ENCODE measurements at places on chromosomes 2 and 18.

GRCh38 chr2:238974081-238974480 lies 126.2 kb downstream of the TWIST2 start:
- ATAC-seq = no peak

DNA sequence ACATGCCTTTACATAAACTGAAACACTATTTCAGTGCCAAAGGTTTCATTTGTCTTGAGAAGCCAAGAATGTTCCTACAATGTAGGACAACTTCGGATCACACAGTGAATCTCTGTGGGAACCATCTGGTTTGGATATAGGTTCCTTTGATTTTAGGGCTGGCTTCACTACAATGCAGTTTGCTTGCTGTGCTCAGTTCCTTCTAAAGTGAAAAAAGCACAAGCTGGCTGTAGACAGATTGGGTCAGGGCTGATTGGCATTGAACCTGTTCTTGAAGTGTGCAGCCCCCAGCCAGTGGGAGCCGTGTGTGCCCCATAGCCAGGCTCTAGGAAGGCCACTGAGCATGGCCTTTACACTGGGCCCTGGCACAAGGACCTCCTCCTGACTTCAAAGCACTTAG lies 167.9 kb upstream of the HNRNPA3 start:
- peak; percentile 36 for ATAC-seq

GRCh38 chr2:209094221-209094620 lies 329.6 kb upstream of the MAP2 start:
- ATAC-seq = peak; percentile 45

DNA sequence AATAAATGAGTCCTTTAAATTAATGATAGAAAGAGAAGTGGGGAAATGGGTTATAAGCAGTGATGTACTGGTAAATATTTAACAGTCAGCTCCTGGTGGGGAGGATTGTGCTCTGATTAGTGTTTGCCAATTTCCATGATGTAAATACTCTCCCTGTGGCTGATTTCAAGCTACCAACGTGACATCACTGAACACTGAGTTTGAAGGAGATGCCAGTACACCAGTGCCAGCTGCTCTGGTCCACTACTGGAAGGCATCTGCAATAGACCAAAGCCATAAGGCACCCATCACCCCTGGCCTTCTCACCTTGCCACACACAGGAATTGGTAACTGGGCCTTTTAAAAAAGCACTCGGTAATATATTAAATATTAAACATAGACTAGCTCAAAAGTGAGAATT lies 77.7 kb downstream of the TGOLN2 start:
- no peak for ATAC-seq

- no peak for ATAC-seq
These were observed 55.9 kb downstream of the HS1BP3 start for GRCh38 chr2:20594957-20595356.

DNA sequence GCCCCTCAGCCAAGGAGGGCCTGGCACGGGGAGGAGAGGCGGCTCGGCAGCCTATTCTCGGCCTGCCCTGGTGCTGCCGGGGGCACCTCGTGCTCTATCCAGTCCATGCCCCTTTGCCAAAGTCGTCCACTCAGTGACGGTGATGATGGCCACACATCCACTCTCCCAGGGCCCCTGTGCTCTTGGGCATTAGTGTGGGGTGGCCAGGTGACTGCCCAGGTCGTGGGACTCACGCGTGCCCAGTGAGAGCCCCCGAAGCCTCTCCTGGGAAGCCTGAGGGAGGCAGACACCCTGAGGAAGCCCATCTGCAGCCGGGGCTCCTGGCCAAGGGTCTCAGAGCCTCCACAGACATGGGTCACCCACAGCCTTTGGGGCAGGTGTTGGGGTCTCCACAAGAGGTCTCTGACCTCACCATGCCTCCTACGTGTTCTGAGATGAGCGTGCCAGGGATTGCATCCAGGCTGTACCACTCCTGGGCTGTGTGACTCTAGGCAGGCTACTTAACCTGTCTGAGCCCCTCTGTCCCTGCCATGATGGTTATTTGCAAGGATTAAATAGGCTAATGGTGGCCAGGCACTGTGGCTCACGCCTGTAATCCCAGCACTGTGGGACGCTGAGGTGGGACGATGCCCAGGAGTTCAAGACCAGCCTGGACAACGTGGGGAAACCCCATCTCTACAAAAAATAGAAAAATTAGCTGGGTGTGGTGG lies 12.9 kb downstream of the RAMP1 start:
- ATAC-seq = no peak

DNA sequence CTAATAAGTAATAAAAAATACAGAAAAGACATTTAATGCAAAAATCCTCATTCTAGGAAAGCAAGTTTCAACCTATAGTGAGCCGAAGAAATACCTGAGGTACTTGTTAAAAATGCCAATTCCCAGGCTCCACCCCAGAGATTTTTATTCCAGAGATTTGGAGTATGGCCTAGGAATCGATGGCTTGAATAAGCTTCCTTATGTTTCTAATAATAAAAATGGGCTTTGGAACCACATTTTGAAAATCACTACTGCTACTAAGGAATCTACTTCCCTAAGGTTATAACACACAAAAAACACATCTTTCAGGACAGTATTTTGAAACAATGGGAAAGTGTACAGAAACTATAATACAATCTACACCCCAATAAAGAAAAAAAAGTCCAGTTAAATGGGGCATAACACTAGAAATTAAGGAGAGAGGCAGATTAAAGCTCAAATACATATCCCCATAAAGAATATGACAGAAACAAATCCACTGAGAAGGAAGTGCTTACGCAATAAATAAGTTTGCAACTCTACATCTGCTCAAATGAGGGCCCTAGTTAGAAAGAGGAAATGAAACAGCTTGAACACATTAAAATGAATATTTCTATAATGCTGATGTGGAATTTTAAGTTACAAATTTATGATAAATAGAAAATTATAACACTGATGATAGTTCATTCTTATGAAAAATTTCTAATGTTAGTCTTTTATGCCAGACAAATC lies 103.7 kb downstream of the EPB41L3 start:
- peak; percentile 58 for ATAC-seq

- ATAC-seq = no peak
These were observed 575.5 kb downstream of the LRRTM4 start for GRCh38 chr2:76946631-76947145.

- ATAC-seq = no peak
These were observed 62.7 kb upstream of the EML6 start for GRCh38 chr2:54660752-54661151.

GRCh38 chr2:110805894-110806452 lies 73.6 kb downstream of the ACOXL start:
- peak; percentile 80 for ATAC-seq

- no peak for ATAC-seq
These were observed 17.6 kb downstream of the LCLAT1 start for GRCh38 chr2:30464544-30465170.

DNA sequence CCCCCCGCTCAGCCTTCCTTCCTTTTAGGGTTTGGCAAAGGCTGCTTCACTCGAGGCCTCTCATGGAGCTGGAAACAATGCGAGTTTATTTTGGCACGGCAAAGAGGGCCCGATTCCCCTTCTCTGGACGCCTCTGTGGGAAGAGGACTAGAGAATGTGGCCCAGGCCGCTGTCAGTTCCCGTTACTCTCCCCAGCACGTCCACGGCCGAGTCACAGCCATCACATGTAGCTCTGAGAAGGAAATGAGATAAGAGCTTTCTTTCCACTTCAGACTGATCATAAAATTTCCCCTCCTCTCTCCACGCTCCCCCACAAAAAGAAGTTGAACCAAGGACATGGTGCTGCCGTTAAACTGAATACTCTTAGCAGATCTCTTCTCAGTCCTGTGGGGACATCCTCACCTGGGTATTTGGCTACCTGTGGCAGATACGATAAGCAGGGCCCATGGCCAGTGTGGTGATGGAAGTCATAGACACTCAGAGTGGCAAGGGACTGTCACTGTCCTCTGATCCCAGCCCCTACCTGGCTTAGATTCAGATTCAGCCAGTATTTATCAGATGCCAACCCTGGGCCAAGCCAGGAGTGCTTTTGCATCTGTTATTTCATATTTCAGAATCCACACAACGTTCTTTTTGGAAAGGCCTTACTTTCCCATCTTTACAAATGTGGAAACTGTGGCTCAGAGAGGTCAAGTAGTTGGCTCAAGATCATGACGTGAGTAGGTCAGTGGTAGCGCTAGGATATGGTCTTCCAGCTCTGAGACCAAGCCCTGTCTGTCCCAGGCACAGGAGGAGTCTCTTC lies 101.2 kb downstream of the MCFD2 start:
- ATAC-seq = no peak

- no peak for ATAC-seq
These were observed 209.7 kb downstream of the WDPCP start for GRCh38 chr2:63378589-63378988.

- ATAC-seq = no peak
These were observed 65.0 kb upstream of the CDKL4 start for GRCh38 chr2:39308778-39309177.

DNA sequence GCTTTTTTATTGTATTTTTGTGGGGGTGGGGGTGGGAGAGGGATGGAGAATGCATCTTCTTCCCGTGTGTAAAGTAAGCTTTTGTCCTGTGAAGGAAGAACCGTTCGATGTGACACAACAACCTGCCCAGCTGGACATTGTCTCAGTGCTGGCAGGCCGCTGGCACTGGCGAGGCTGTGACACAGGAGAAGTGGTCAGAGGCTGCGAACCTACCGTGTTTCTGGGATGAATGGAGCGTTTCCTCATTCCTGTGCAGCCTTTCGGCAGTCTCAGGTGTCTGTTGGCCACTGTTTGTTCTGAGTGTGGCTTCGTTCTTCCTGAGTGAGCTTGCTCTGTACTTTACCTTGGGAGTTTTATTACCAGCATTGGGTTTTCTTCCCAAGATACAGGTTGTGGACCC lies 8.0 kb downstream of the RAMP1 start:
- no peak for ATAC-seq

- ATAC-seq = no peak
These were observed 442 bp upstream of the OTOF start for GRCh38 chr2:26478366-26478765.

- no peak for ATAC-seq
These were observed 249.9 kb upstream of the RBBP8 start for GRCh38 chr18:22683196-22683676.

- peak; percentile 37 for ATAC-seq
These were observed 633.4 kb upstream of the TMEFF2 start for GRCh38 chr2:192828175-192828574.

GRCh38 chr2:182080493-182080892 lies 94.8 kb downstream of the PPP1R1C start:
- ATAC-seq = no peak

- ATAC-seq = no peak
These were observed 54.0 kb upstream of the RNU4ATAC start for GRCh38 chr2:121476684-121477083.

DNA sequence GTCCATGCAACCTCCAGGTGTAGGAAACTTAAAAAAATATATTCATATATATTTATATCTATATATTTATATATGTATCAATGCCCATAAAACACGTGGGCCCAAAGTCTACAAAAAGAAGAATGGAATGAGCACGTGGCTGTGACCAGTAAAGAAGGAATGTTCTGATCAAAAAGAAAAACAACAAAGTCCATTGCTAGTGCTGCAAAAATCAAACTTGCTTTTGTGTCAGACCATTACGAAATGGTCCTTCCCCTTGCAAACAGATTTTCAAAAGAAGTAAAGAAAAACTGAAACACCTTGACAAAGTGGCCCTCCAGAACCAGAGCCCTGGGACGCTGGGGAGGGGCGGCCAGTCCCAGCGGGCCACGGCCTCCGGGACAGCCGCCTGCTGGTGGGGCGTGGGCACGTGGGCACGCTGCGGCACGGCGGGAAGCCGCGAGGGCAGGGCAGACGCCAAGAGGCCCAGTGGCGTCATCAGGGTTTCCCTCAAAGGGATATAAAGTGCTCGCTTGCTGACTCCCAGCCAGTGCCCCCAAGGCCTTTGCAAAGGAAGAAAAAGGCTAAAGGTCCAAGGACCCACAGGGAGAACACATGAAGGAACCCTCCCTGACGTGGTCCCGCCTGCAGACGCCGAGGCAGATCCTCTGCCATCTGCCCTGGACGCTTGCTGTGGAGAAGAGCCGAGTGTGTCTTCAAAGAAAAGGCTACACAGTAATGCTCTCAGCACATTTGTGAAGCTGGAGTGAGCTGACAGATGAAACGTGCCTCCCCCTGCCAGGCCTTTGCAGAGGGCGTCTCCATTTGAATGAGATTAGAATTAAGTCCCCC lies 201.8 kb downstream of the TWIST2 start:
- ATAC-seq = no peak

DNA sequence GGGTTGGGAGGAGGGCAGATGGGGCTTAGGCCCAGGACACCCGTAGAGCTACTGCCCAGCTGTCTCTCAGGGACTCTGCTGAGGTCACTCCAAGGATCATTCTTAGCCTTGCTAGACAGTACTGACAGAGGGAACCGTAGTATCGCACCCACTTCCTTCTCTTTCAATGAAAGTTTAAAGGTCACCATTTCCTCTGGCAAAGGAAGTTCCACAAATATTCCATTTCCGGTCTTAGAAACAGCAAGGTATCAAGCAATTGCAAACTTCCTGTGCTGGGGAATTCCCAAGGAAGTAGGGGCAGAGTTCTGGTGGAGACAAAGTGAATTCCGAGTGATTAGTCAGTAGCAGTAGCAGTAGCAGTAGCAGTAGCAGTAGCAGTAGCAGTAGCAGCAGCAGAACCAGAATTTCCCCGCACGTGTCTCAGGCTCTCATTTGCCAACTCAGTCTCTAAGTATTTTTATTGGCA lies 24.7 kb downstream of the IL1B start:
- ATAC-seq = peak; percentile 82

DNA sequence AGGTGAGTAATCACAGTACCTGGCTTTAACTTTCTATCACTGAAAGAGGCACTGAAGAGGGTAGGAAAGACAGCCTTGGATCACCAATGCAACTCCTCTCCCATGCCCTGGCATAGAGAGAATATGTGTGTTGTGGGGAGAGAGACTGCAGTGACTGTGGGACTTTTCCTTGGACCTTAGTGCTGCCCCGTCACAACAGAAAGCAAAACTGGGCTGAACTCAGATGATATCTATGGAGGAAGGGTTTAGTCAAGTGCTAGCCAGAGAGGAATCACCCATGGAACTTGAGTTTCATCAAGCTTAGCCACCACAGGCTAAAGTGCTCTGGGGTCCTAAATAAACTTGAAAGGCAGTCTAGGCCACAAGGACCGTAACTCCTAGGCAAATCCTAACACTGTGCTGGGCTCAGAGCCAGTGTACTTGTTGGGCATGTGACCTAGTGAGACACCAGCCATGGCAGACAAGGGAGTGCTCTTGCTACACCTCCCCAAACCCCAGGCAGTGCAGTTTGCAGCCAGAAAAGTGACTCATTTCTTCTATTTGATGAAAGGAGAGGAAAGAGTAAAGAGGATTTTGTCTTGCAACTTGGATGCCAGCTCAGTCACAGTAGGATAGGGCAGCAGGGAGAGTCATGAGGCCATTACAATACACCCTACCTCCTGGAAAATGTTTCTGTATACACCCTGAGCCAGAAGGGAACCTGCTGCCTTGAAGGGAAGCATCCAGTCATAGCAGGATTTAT lies 105.8 kb upstream of the SPOPL start:
- no peak for ATAC-seq

GRCh38 chr18:76441668-76442412 lies 53.2 kb downstream of the ZNF516 start:
- ATAC-seq = no peak

- no peak for ATAC-seq
These were observed 24.8 kb upstream of the ZFP36L2 start for GRCh38 chr2:43251171-43251731.

GRCh38 chr2:41896186-41896846 lies 151.5 kb upstream of the PKDCC start:
- peak; percentile 42 for ATAC-seq

- ATAC-seq = no peak
These were observed 121.0 kb downstream of the SMAD2 start for GRCh38 chr18:47809420-47809819.

All from stimulated activated memory B cell treated with anti-CD40 and anti-IgM and Interleukin-4, amounts not matched to agents 10 μg/mL and 1 μg/mL and 100 μg/mL, for 72 hours (primary cell).